ENCODE measurements at places on chromosomes 2 and 18.

GRCh38 chr18:62556397-62556796, 33.6 kb downstream of the ZCCHC2 start:
- DNase-seq = no peak

DNA sequence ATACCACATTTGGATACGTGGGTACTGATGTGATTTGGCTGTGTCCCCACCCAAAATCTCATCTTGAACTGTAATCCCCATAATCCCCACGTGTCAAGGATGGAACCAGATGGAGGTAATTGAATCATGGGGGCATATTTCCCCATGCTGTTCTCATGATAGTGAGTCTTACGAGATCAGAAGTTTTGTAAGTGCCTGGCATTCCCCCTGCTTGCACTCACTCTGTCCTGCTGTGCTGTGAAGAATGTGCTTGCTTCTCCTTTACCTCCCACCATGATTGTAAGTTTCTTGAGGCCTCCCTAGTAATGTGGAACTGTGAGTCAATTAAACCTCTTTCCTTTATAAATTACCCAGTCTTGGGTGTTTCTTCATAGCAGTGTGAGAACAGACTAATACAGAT, 70.3 kb downstream of the CHST9 start:
- DNase-seq = no peak

DNA sequence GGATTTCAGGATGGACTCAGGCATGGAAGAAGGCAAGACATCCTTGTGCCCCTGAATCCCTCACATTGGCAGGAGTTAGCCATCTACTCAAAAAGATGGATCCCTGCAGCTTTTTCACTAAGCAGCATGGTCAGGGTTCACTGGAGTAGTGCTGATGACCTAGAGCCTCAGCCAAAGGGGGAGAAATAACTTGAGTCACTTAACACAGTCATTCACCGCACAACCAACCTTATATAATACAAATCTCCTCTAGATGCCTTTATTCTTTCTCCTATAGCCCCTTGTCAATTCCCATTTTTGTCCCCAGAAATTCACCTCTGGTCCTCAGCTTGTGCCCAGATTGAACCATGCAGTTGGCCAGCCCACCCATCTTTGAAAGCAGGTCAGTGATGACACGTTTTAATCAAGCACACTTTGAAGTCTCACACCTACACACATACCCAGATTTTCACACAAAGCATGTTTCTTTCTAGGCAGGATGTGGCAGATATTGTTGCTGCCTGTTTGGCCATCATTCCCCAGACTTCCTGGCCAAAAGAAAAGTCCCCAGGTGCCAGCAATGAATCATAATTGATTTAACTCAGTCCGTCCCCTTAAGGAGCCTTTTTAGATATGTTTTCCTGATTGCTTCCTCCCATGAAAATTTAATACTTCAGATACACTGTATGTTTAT, 84.2 kb downstream of the LBH start:
- no peak for DNase-seq

DNA sequence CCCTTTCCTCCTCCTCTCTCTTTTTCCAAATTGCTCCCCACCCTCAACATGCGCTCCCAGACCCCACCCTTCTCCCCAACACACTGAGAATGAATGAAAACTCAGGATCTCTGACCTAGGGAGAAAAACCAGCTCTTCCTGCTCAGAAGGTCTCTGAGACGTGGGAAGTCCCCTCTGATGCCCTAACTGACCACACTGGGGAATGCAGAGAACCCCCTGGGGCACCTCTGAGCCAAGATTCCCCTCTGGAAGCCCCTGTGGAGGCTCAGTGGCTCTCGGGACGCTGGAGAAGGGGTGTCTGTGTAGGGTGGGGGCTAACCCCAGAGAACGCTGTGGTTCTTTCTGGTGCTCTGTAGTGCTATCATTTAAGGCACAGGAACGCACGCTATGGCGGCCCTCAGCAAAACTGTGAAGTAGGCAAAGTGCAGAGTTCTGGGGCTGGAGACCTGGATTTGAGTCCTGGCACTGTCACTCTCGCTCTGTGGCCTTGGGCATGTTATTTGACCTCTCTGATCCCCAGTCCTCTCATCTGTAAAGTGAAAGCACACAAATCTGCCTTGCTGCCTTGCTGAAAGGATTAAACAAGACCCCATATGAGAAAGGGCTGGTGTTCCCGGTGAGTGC, 17.1 kb downstream of the ATOH8 start:
- DNase-seq = no peak

- no peak for DNase-seq
Observed at GRCh38 chr2:137151731-137152130, 386.4 kb downstream of the THSD7B start.

DNA sequence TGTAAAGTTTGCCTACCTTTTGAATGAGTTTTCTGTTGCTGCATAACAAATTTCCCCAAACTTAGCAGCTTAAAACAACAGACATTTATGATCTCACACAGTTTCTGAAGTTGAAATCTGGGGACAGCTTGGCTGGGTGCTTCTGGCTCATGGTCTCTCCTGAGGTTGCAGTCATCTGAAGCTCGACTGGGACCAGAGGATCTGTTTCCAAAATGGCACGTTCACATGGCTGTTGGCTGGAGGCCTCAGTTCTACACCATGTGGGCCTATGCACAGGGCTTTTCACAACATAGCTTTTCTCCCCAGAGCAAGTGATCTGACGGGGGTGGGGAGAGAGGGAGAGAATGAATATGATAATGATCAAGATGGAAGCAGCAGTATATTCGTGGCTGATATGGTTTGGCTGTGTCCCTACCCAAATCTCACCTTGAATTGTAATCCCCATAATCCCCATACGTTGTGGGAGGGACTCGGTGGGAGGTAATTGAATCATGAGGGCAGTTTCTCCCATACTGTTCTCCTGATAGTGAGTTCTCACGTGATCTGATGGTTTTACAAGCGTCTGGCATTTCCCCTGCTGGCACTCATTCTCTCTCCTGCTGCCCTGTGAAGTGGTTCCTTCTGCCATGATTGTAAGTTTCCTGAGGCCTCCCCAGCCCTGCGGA, 3.5 kb downstream of the RALB start:
- DNase-seq = no peak

DNA sequence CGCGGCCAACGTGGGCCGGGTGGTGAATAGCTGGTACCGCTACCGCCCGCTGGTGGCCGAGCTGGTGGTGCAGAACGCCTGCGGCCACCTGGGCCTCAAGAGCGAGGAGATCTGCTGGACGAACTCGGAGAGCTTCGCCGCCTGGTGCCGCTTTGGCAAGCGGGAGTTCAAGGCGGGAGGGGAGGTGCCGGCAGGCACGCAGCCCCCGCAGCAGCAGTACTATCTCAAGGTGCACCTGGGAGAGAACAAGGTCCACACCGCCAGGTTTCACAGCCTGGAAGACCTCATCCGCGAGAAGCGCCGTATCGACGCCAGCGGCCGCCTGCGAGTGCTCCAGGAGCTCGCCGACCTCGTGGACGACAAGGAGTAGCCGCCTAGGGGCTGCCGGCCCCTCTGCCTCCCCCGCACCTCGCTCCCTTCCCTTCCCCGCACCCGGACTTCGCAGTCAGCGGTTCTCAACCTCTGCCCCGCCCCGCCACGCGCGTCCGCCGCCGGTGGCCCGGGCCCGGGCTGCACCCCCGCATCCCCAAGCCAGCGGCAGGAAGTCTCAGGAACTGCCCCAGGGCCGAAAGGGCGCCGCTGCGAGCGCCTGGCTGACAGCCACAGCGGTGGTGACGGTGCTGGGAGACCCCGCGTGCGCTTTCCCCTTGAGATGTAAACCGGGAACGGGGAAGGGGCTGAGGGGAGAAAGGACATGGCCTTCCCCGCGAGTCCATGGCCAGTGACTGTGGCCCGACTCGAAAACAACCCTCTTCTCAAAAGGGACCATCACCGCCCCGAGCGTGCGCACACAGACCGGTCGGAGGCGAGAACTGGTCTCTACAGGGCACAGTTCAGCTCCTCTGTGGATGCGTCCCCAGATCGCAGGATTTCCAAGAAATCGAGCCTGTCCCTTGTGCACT, 2.2 kb downstream of the LRATD1 start:
- no peak for DNase-seq

GRCh38 chr2:189037518-189037917, 63.3 kb downstream of the COL3A1 start:
- no peak for DNase-seq

- DNase-seq = no peak
Observed at GRCh38 chr18:48698707-48699106, 159.9 kb downstream of the CTIF start.

DNA sequence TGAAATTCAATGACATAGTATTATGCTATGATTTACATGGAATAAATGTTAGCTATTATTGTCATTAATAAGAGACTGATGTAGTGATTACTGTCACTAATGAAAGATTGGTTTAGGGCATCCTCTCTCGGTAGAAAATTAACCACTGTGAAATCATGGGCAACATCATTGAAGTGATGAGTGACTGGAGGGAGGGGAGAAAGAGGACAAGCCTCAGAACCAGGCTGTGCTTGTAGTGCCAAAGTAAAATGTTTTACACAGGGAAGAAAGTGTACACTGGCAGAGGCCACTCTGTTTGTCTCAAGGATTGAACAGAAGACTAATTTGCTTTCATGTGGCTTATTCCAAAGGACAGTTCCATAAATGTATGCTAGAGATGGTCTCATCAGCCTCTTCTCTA, 456.2 kb upstream of the TCF4 start:
- no peak for DNase-seq

DNA sequence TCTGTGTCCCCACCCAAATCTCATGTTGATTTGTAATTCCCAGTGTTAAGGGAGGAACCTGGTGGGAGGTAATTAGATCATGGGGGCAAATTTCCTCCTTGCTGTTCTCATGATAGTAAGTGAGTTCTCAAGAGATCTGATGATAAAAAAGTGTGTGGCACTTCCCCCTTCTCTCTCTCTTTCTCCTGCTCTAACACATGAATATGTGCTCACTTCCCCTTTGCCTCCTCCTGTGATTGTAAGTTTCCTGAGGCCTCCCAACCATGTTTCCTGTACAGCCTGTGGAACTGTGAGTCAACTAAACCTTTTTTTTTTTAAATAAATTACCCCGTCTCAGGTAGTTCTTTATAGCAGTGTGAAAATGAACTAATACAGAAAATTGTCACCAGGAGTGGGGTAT, 380.0 kb downstream of the MEIS1 start:
- no peak for DNase-seq

GRCh38 chr2:120236316-120236715, 13.1 kb upstream of the TMEM185B start:
- no peak for DNase-seq

DNA sequence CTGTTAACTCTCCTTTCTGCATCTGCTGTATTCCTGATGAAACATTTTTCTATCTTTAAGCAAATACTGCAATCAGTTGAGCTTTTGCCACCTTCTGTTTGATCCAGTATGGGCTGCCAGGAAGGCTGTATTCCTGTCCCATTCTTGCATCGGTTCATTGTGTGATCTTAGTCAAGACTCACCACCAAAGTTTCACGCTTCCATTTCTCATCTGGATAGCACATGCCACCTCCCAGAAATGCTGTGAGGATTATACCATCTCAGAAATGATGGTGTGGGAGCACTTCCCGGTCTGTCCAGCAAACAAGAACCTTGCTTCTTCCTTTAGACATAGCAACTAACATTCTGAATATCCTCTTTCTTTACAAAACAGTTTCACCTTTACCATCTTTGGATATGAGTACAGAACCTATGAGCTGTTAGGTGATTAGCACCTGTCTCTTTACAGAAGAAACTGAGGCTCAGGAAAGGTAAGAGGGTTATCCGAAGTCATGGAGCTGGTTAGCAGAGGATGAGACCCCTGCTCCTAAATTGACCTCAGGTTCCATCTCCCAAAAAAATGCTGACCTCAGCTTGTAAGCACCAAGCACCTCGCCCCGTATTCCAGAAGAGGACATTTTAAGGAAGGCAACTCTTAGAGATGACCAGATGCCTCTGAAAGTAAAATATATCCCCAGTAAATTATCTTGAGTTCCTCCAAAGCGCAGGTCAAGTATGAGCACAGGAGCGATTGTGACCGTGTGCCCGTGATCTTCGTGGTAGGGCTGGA, 56.8 kb downstream of the FEZ2 start:
- DNase-seq = no peak

DNA sequence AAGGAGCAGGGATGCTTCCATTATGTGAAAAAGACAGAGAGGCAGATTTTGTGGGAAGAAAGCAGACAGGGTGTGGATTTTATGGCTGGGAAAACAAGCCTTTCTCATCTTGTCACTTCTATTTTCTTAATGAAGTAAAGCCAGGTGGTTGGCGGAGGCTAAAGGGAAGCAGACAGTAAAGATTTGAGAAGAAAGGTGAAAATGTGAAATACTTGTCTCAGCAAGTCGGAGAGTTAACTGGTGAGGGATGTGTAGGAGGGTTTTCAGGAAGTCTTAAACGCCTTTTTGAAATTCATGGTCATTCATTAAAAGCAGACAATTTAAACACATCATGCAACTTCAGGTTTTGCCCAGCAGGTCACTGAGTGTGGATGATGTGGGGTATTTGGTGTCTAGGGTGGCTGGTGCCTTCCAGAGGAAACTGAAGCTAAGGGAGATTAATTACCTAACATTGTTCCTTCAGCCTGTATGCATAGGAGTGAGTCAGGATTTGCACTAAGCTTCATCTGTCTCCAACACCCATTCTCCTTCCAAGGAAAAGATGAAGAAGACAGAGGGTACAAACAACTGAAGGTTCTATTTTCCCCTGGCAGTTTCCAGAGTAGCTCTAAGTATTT, 20.7 kb downstream of the SLC14A2 start:
- DNase-seq = no peak

DNA sequence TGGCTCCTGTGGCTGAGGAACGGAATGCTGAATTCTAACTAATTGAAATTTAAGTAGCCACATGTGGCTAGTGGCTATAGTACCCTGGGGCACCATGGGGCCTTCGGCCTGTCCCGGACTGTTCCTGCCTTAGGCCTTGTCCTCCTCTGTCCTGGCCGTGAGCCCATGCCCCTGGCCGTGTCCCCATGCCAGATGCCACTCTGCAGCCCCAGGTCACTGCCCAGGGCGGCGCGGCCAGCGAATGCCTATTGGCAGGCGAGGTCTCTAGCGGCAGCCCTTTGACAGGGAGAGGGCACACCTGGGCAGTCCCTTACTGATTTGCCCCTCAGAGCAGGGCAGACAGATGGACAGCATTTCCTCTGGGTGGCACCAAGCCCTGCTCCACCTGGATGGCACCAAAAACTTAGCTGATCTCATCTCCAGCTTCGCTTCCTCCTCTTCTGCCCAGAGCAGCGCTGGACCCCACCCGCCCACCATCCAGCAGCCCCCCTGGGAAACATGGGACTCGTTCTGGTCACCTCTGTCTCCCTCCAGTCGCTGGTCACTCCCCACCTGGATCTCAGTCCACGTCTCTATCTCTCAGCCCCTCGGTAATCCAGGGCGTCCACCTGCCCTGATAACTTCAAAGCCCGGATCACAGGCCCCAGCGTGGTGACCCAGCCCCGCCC, 1.1 kb upstream of the DGKD start:
- no peak for DNase-seq
